ENCODE measurements at places on chromosomes 16 and 17.
A peak's percentile ranks its signal among the peaks of the same experiment; 100 is the strongest.

DNA sequence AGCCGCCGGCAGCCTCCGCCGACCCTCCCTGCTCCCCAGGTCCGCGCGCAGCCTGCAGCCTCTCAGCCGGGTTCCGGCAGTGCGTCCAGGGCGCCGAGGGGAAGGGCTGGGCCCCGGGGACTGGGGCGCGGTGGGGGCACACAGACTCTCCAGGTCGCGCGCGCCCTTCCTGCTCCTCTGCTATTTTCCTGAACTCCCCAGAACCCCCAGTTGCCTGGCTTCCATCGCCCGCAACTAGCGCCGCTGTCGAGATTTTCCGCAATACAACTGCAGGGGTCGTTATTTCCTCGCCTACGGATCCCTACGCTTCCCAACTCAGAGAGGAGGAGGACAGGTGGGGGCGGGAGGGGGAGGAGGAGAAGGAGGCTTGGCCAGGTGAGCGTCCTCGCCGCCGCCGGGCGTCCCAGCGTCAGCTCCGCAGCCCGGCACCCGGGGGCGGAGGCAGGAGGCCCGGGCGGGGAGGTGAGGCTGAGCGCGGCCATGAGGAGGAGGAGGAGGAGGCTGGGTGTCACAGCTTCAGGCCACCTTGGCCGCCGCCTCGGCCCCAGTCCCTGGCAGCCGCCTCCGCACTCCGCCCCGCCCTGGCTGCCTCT, at the start of gene CA10:
CA10 (minus strand) TSS at position 265 of the 593 bp plus-strand sequence.
- no peak for DNase-seq

GRCh38 chr17:58569196-58569595, 54.8 kb upstream of the MTMR4 start:
- no peak for DNase-seq

GRCh38 chr17:77036136-77036840, 104.5 kb upstream of the SEC14L1 start:
- DNase-seq = no peak

- DNase-seq = no peak
Measured at GRCh38 chr17:35825206-35825605, 15.9 kb downstream of the TAF15 start.

DNA sequence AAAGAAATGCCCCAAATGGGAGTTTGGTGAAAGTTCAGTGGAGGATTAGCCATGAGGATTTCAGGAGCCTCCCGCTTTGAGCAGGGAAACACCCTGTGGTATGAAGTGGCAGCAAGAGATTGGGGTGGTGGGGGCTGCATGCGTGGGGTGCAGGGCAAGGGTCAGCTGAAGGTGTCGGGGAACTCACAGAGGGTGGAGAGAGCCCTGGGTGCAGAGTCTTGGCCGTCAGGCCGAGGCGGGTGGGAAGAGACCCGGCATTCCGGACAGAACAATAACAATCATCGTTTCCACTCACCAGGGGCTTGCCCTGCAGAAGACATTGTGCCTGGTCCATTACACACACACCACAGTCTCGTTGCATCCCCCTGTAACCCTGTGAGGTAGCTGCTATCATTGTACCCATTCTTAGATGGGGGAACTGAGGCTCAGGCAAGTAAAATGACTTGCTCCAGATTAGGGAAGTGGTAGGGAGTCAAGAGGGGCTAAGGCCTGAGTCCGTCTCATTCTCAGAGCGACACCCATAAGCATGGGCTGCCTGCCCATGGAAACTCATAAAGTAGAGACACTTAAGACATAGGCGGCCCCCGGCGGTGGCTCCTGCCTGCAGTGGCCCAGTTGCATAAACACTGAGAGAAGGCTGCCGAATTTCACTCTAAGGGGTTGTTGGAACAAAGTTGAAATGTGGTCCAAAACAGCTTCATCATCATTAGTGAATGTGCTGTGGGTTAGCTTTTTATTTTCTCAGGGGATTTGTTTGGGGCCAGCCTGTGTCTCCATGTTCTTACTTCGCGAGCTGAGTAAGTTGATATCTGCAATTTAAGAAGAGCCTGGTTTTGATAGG, 93.3 kb downstream of the CMIP start:
- DNase-seq = no peak

GRCh38 chr17:70375406-70375805, 206.1 kb downstream of the KCNJ2 start:
- no peak for DNase-seq

GRCh38 chr16:23962001-23962400, 126.2 kb downstream of the PRKCB start:
- DNase-seq = no peak

DNA sequence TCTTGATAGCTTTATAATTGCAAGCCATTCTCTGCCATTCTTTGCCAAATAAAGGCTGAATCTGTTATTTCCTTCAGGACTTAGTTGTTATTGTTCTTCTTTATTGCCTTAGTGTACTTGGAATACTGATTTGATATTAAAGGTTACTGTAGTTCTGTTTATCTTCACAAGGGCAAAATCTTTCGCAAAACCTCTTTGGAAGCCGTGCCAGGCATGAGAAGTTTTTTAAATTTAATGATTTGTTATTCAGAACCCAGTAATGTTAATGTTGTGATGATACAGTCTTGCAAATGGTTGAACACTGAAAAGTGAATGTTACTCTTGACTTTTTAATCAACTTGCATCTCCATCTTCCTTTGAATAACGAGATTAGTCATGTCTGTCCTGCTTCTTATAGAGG, 1225.2 kb upstream of the GOT2 start:
- DNase-seq = no peak

DNA sequence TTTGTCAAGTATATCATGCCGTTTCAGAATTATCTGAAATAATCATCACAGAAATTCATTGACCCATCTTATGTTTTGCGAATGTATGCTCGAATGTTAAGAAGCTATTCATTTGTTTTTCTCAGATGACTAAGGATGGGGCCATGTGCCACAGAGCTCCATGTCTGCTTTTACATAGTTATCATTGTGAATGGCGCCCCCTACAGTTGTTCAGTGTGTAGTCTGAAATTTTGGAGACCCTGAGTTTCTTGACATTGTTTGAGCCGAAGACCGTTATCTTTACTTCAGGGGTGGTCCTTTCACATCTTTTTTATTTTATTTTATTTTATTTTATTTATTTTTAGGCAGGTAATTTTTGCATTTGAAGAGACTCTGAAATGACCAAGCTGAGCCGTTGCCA, 972.0 kb upstream of the RBFOX1 start:
- DNase-seq = no peak

GRCh38 chr17:12567077-12568053, 98.3 kb upstream of the MYOCD start:
- no peak for DNase-seq

GRCh38 chr17:35073991-35074627, 10.6 kb upstream of the RFFL start:
- no peak for DNase-seq

- DNase-seq = no peak
Measured at GRCh38 chr17:60934723-60935122, 257.1 kb downstream of the BCAS3 start.

- DNase-seq = no peak
Measured at GRCh38 chr16:55585631-55586030, 19.1 kb downstream of the CAPNS2 start.

DNA sequence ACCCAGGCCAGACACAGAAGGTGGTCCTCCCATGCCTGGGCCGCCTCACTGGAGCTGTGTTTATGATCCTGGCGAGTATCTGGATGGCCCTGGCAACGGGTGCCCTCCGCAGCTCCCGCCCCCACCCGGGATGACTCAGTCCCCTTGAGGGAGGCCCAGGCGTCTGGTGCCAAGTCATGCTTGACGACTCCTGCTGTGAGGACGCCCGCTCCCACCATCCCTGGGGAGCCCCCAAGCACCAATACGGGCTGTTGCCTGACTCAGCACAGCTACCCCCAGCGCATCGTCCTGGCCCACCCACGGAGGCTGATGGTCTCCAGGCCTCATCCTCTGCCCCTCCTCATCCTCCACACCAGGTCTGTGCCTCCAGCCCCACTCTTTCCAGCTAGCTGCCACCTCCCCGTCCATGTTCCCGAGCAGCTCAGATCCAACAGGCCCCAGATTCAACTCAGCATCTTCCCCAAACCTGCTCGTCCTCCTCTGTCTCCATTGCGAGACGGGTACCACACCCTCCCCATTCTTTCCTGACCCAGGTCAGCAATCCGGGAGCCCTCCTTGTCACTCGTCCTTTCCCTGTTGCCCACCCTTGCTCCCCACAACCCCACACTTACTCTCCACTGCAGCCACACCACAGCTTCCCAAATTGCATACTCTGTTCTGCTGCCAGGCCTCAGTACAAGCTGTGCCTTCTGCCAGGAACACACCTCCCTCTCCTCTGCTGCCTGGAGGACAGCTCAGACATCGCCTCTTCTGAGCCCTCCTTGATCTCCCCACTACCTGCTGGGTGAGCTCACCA, 2.6 kb downstream of the CAMKK1 start:
- DNase-seq = no peak

DNA sequence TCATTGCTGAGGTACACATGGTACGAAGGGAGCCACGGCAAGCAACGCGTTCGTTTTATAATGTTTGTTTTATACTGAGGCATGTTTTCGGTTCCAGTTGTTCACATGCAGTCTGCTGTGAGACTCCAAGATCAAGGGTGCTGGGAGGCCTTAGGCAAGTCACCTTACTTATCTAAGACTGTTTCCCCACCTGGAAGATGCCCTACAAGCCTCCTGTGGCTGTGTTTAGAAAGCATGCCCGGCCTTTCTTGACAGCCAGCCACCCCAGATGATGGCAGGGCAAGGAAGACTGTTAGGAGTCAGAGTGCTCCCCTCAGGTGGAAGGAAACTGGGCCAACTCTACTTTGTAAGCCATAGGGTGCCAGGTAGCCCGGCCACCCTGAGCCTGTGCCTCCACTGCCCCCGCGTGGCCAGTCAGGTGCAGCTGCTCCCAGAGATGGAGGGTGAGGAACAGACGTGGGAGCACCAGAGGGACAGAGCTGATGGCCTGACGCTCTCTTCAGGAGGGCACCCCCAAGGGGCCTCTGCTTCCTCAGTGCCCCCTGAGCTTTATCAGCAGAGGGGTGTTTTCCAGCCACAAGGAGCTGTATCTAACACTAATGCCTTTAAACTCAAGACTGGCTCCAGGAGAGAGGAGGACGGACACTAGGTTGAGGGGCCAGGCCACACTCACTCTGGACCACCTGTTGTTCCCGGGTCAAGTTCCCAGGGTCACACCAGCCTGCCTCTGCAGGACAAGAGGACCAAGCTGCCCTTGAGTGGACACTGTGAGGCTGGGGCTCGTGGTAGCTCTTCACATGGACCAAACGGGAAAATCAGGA, 5.4 kb downstream of the NAT9 start:
- DNase-seq = peak; percentile 74

DNA sequence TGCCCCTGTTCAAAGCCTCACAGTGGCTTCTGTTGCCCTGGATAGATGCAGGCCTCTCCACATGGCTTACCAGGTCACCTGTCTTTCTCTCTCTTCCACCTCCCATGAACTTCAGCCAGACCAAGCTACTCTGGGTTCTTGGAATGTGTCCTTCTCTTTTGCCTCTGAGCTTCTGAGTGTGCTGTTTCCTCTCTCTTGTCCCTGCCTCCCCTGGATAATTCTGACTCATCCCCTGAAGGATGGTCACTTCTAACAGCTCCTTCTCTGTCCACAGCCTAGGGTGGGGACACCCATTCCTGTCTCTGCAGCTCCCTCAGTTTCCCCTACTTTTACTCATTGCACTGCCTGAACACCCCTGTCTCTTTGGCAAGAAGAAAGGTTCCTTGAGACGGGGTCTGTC, 2.9 kb downstream of the GUCY2D start:
- DNase-seq = no peak

- DNase-seq = no peak
Measured at GRCh38 chr17:59365383-59365981, 34.0 kb downstream of the YPEL2 start.

DNA sequence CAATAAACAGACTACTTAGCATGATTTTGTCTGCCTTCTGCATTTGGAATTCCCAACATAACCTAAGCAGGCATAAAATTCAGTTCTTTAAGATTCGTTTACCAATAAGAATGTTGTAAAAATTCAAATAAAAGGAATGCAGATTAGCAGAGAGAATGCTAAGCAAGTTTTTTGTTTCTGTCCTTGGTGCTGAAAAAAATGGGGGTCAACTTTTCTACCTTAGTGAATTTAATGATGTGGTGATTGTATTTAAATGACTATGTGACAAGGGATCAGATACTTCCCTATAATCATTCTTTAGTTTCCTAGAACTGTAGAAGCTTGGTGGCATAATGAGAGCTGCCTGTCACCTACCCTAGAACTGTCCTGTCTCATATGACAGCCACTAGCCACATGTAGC, 159.5 kb downstream of the RBFOX1 start:
- DNase-seq = no peak

DNA sequence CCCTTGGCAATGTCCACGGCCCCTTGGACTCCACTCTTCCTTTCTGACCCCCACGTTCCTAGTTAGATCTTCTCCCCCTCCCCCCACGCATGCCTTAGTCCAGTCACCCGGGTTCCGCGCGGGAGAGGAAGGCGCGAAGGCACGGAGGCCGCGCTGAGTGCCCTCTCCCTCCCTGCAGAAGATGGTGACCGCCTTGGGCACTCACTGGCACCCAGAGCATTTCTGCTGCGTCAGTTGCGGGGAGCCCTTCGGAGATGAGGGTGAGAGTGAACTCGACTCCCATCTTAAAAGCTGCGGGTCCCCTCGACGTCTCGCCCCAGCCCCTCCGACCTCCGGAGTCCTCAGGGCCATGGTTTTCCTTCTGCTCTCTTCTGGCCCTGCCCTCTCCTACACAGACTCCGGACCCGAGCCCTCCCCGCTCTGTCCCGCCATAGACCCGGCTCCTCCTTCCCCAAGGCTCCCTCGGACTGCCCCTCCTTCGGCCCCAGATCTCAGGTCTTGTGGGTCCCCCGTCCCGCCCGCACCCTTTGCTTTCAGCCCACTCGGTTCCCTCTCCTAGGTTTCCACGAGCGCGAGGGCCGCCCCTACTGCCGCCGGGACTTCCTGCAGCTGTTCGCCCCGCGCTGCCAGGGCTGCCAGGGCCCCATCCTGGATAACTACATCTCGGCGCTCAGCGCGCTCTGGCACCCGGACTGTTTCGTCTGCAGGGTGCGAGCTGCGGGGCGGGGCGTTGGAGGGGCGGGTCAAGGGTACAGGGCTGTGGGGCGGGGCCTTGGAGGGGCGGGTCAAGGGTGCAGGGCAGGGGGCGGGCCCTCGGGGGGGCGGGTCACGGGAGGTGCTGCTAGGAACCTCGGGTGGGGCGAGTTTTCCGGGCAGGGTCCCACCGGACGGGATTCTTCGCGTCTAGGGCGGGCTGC, 4.6 kb downstream of the TGFB1I1 start:
- peak; percentile 92 for DNase-seq

GRCh38 chr17:80414508-80414802, 512 bp upstream of the ENDOV start:
- no peak for DNase-seq

DNA sequence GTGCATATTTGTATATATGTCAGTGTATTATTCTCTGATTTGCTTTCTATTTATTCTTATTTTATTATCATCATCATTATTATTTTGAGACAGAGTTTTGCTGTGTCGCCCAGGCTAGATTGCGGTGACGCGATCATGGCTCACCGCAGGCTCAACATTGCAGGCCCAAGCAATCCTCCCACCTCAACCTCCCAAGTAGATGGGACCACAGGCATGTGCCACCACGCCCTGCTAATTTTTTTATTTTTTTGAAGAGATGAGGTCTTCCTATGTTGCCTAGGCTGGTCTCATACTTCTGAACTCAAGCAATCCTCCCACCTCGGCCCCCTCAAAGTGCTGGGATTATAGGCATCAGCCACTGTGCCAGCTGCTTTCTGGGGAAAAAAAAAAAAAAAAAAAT, 8.4 kb upstream of the ARHGAP17 start:
- DNase-seq = no peak

GRCh38 chr17:63741143-63741407, 524 bp downstream of the STRADA start:
- DNase-seq = no peak
